ENCODE measurements at places on chromosomes 11 and 22.

DNA sequence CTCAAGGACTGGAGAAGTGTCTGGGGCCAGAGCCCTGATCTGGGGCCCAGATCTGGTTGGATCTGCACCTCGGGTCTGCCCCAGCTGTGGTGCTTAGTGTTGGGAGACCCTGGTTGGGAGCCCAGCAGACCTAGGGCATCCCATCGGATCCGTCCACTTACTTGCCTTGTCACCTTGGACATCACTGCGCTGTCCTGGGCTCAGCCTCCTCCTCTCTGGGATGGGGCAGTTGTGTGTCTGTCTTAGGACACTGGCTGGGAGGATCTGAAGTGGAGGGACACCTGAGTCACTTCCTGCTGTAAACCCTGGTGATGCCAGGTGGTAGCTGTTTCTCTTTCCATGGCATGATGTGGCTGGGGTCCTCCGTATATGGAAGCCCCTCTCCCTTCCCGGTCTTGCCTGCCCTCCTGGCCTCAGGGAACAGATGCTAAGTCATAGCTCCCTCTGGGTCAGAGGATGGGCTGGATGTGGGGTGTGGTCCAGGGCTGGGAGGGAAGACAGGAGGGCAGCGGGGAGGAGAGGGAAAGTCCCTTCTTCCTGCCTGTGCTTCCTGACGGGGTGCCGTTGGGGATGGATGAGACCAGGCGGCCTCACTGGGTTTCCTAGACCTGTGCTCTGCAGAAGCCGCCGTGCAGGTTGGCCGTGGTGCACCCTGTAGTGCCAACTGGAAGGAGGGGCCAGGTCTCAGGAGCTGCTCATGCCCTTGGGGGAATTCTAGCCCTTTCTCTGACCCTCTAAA lies 12.1 kb upstream of the OMP start:
- DNase-seq: no peak

DNA sequence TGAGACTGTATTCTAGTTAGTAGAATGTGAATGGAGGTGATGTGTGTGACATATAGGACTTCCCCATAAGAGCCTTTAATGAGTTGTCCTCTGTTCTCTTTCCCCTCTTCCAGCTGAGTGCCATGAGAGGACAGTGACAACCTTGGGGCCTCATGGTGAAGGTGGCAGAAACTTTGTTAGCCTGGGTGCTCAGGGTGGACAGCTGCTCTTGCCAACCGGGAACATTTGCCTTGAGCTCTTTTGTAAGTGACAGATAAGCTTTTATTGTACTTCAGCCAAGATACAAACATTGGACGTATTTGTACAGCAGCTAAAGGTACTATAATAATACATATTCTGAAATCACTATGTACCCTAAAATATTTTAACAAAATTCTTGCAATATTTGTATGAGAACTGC lies 33.0 kb upstream of the PLET1 start:
- no peak for DNase-seq

DNA sequence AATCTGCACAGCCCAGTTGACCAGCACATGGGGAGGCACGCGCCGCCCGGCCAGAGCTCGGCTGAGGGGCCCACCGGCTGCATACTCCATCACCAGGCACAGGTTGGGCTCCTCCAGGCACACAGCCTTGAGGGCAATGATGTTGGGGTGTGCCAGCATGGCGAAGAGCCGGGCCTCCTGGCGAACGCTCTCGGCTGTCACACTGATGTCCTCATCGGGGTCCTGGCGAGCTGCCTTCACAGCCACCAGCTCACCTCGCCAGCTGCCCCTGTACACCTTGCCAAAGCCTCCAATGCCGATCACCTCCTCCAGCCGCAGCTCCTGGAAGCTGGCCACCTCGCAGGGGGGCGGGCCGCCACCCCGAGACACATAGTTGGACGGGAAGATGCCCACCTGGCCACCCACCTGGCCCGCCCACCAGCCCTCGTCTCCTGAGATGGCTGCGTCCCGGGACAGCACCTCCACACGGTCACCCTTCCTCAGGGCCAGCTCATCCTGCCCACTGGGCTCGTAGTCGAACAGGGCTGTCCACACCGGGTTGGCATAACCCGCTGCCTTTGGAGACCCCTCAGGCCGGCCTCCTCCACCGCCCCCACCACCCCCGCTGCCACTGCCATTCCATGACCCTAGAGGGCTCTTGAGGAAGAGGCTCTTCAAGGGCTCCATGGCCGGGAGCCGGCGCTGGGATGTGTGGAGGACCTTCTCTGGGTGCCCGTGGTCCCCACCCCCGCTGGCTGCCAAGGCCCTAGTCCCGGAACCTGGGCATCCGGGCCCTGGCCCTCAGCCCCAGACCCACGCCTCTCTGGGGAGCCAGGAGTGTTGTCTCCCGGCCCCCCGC lies 711 bp downstream of the MAP3K11 start:
- DNase-seq: no peak

GRCh38 chr11:82869657-82870056 lies 30.6 kb downstream of the PRCP start:
- peak; percentile 20 for DNase-seq

GRCh38 chr11:6648501-6648900 lies 7.1 kb downstream of the DCHS1 start:
- no peak for DNase-seq

GRCh38 chr11:68331338-68331947 lies 19.1 kb downstream of the LRP5 start:
- DNase-seq: no peak

- DNase-seq: no peak
These were observed 86.8 kb downstream of the PTPRJ start for GRCh38 chr11:48066881-48067800.

GRCh38 chr11:70549386-70549785 lies 151.1 kb downstream of the CTTN start:
- no peak for DNase-seq

DNA sequence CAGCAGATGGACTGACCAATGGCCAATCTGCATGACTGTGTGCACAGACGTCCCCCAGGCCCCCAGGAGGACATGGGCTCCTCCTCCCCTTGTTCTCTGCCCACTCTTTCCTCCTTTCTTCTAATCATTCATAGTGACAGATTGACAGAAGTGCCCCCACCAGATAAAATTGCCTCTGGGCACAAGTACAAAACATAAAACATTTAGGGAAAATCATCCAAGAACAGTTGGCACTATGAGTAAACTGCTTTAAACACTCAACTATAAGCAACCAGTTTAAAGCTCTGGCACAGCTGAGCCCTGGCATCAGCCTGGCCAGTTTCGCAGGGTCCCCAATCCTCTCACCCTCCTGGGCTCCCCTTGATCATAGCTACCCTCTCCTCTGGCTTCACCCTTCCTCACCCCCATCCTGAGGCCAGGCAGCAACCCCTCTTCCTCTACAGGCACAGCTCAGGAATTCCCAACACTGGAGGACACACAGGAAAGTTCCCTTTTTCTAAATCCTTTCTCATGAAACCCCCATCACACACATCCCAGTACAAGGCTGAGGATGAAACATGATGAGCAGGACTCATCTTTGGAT lies 232.9 kb downstream of the BUD13 start:
- DNase-seq: no peak

DNA sequence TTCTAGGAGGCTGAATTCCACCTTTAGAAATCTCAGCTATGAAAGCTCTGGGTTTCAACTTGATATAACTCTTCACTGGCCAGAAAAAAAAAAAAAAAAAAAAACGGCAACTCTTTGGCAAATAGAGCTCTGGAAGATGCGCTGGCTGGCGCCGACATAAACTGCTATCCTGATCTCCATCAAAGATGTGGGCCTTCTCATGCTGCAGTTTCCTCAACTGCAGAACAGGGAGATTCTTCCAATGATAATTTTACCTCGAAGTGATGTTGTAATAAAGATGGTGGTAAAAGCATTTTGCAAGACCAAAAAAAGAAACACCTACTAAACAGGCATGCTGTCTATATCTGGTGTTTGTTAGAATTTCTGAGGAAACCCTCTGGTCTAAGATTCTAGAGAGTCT lies 20.3 kb downstream of the FLI1 start:
- DNase-seq: no peak

Data from MCF 10A (cell line).